ENCODE measurements at places on chromosomes 3 and 15. TPM values are rescaled to one million over a fixed set of nuclear protein-coding genes. Genes with fewer than 3 reads are reported as not detected.

Gene CADPS
- not detected for total RNA-seq

Gene HRG
- total RNA-seq: not detected

Gene FES
- total RNA-seq: 41.3 TPM

Gene SCAANT1
- total RNA-seq: not detected

Gene PRR20G
- total RNA-seq: not detected

Gene CELSR3
- 0.22 TPM for total RNA-seq

Gene TNFAIP8L3
- 127 TPM for total RNA-seq

Gene OSTN
- total RNA-seq: not detected

Gene DAZL
- not detected for total RNA-seq

Gene NRG4
- total RNA-seq: not detected

Gene CKMT1B
- not detected for total RNA-seq

Gene IL16
- total RNA-seq: 3.3 TPM

Gene AMT
- 0.09 TPM for total RNA-seq

Gene GOLGA8S
- total RNA-seq: under 0.01 TPM

Gene EPHB3
- total RNA-seq: 0.09 TPM

Gene BDH1
- total RNA-seq: 2.2 TPM

Gene LEKR1
- 0.76 TPM for total RNA-seq

Gene FBXO40
- not detected for total RNA-seq

Gene ZNF80
- not detected for total RNA-seq

Gene TNK2
- total RNA-seq: 12.2 TPM

Gene TTLL13
- not detected for total RNA-seq

Gene ERC2
- total RNA-seq: 0.33 TPM

Gene TPRG1
- total RNA-seq: 0.43 TPM

Gene UBAP1L
- total RNA-seq: 3.1 TPM

Gene ADAMTS9
- 31.8 TPM for total RNA-seq

Gene CADM2
- 0.22 TPM for total RNA-seq

Gene CCR4
- not detected for total RNA-seq

Gene GPR149
- total RNA-seq: not detected

Gene KBTBD13
- total RNA-seq: not detected

Gene CILP
- not detected for total RNA-seq

Gene FSIP1
- 0.69 TPM for total RNA-seq

Gene MYLK
- total RNA-seq: 19.4 TPM

Gene SUMF1
- 50.3 TPM for total RNA-seq

Gene LXN
- total RNA-seq: 40.4 TPM

Gene NECTIN3
- 87.3 TPM for total RNA-seq

Gene PLXNB1
- 17.4 TPM for total RNA-seq

Gene PLD1
- total RNA-seq: 96.2 TPM

Gene NR1I2
- total RNA-seq: not detected

Gene CSPG4
- total RNA-seq: 1.4 TPM

Gene DHX36
- total RNA-seq: 36.9 TPM

Gene RAB11A
- 281 TPM for total RNA-seq

Gene GDPGP1
- 7.4 TPM for total RNA-seq

Gene RTF1
- total RNA-seq: 18.4 TPM

Gene NTRK3
- not detected for total RNA-seq

Gene MFGE8
- total RNA-seq: 53.8 TPM

Gene RHCG
- total RNA-seq: not detected

Gene UBE2E2
- 25.2 TPM for total RNA-seq

Gene FRMD4B
- total RNA-seq: 67.5 TPM

Gene TMEM108
- not detected for total RNA-seq

Gene COLQ
- 0.43 TPM for total RNA-seq

All from dermis lymphatic vessel endothelial cell (primary cell).